IPS DF 19.7 (cell line): ENCODE measurements at places on chromosomes 3 and 15.

DNA sequence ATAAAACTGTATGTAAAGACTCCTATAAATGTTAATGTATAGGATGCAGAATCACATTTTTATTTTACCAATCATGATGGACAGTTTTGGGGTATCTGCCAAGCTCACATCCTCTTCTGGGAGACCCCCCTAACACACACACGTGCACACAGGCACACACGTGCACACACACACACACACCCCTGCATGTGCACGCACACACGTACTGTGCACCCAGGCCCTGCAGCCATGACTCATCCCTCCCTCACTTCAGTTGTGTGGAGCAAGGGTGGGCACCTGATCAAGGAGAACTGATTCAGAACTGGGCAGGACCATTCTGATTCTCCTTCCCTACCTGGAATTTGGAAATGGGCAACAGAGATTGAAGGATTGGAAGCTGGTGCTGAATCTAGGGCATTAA lies 16.0 kb upstream of the MINDY4B start:
- DNase-seq: no peak

DNA sequence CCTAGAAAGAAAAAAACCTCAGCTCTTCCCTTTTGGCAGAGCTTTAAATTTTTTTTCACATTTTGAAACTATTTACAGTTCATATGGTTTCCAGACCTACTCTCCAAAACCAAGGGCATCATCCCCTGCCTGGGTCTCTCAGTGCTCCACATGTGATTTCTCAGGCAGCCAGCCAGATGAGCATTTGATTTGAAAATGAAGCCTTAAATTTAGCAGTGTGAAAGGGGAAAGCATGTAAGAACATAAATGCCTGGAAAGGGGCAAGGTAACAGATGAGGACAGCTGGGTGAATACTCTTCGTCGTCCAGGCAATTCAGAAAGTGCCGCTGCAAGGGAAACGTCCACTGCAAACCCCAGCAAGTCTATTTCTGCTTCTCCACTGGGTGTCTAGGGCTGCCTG lies 94.8 kb downstream of the ATP8B4 start:
- DNase-seq: no peak

- DNase-seq: no peak
Observed at GRCh38 chr3:163266731-163267130, 1770.1 kb downstream of the OTOL1 start.

DNA sequence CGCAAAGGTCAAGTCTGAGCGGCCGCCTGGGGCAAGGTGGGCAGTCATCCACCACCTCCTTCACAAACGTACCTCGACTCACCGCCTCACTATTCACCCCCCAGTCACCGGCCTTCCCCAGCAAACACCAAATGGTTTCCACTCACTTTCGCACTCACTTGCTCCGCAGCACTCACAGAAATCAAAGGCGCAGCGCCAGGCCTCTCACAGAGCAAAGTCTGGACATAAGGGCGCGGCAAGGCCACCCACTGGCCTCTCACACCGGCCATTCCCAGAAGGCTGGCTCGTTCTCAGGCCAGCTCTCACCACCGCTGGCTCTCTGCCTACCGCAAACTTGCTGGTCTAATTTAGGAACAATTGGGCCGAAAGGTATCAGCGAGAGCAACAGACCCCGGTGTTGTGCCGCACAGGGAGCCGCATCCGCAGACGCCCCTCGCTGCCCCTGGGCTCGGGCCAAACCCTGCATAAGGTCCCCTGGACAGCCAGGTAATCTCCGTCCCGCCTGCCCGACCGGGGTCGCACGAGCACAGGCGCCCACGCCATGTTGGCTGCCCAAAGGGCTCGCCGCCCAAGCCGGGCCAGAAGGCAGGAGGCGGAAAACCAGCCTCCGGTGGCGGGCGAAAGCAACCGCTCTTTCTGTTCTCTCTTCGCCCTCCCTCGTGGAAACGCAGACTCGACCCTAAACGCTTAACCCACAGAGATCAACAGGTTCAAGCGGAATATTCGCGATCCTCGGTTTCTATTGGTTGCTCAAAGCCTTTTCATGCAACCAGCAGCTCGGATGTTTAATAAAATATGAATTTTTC lies 2.9 kb downstream of the SHOX2 start:
- no peak for DNase-seq

- no peak for DNase-seq
Observed at GRCh38 chr3:133445108-133445507, 45.3 kb downstream of the BFSP2 start.

DNA sequence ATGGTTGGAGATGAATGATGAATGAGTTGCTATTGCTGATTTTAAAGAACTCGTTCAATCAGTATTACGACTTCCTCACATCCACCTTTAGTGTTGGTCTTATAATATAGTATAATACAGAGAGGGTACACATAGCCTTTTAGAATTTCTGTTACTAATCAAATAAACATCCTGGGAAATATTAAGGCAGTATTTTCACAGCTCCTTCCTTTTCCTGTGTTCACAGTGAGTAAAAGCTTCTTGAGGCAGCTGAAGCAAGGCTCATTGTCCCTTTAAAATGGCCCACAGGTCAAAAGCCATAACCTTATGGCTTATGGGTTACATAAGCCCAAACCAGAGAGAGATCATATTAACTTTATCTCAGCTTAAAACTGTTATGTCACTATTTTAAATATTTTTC lies 1.3 kb upstream of the BTLA start:
- DNase-seq: no peak

- DNase-seq: no peak
Observed at GRCh38 chr15:99645951-99646350, 80.2 kb downstream of the MEF2A start.

DNA sequence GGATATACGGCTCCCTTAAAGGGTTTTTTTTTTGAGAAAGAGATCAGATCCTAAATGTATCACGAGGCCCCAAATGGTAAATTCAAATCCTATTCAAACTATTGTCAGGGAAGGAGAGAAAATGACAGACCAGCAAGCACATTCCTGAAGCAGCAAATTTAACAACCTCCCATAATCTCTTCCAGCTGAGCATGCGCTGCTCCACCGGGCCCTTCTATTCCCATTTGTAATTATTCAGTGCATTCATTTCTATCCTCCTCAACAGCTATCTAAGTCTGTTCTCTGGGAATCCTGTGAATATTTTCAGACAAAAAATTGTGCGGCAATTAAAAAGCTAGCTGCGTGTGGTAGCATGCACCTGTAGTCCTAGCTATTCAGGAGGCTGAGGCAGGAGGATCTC lies 43.2 kb downstream of the MAGI1 start:
- DNase-seq: no peak

DNA sequence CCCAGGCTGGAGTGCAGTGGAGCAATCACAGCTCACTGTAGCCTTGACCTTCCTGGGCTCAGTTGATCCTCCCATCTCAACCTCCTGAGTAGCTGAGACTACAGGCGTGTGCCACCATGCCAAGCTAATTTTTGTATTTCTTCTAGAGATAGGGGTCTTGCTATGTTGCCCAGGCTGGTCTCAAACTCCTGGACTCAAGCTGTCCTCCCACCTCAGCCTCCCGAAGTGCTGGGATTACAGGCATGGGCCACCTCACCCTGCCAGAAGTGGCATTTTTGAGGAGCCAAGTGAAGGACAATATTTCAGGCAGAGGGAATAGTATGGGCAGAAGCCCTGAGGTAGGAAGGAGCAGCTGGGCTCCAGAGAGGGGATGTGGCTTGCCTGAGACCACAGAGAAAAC lies 4.7 kb downstream of the ANKDD1A start:
- no peak for DNase-seq

DNA sequence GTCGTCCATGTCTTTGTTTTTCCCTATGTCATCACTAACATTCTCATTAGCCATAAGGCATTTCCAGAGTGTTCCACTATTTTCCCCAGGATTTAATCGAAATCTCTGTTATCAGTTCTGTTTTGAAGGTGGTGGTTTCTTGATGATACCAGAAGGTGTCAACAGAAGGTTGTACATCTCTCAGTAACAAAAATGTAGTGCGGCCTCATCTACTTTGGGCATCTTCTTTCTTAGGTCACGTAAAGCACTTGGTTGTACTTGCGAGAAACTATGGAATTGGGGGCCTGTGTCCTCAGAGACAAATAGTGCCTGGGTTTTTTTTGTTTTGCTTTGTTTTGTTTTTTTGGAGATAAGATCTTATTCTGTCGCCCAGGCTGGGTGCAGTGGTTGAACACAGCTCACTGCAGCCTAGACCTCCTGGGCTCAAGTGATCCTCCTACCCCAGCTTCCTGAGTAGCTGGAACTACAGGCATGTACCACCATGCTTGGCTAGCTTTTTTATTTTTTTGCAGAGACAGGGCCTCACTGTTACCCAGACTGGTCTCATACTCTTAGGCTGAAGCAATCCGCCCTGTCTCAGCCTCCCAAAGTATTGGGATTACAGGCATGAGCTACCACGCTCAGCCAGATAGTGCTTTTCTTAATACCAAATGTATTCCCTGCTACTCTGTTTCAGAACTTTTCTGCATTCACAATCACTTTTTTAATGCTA lies 61.2 kb upstream of the FURIN start:
- DNase-seq: no peak

DNA sequence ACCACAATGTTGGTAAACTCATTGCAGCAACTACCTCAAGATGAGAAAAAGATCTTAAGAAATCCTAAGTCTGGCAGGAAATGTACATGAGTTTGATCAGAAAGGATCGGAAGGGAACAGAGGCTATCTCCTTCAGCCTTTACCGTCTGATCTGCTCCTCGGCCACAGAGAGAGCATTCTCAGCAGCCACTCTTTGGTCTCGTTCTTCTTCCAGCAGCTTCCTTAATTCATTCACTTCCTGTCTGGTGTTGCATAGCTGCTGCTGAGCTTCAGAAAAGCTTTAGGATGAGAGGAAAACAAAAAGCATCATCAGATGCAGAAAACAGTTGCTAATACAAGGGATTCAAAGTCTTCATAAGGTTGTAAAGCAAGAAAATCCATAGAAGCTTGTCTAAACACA lies 6.6 kb upstream of the HCLS1 start:
- no peak for DNase-seq

GRCh38 chr3:184565421-184566211 lies 4.0 kb downstream of the EPHB3 start:
- DNase-seq: no peak

DNA sequence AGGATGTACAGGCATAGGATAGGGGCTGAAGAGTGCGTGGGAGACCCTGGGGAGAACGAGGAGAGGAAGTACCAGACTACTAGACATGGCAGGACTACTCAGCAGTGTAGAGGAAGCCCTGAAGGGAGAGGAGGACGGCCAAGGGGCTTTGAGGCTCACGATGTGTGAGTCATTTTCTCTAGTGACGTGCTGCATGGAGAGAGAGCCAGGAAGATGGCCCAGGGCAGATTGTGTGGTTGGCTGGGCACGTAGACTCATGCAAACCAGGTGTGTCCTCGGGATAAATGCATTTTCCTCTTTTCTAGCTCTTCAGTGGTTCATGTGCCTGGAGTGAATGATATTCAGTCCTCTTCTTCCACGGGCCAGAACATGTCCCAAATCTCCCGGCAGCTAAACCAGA lies 115.0 kb upstream of the ABHD17C start:
- DNase-seq: no peak

- no peak for DNase-seq
Observed at GRCh38 chr3:166864473-166865467, 515.3 kb downstream of the ZBBX start.

DNA sequence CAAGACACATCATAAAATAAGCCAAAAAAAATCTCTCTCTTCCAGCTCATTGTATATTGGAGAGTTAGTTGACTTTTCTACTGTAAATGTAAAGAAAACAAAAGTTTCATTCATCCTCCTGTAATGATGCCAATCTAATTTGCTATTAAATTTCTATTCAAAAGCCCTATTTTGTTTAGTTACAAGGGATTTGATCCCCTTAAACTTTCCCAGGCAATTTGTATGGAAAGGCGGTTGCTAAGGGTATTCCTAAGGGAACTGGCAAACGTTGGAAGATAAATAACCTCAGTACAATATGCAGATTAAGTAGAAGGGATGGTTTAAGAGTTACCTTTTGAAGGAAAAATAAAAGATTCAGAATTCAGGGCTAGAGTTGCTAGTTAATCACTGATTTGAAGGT lies 352.7 kb downstream of the TIGIT start:
- DNase-seq: no peak

DNA sequence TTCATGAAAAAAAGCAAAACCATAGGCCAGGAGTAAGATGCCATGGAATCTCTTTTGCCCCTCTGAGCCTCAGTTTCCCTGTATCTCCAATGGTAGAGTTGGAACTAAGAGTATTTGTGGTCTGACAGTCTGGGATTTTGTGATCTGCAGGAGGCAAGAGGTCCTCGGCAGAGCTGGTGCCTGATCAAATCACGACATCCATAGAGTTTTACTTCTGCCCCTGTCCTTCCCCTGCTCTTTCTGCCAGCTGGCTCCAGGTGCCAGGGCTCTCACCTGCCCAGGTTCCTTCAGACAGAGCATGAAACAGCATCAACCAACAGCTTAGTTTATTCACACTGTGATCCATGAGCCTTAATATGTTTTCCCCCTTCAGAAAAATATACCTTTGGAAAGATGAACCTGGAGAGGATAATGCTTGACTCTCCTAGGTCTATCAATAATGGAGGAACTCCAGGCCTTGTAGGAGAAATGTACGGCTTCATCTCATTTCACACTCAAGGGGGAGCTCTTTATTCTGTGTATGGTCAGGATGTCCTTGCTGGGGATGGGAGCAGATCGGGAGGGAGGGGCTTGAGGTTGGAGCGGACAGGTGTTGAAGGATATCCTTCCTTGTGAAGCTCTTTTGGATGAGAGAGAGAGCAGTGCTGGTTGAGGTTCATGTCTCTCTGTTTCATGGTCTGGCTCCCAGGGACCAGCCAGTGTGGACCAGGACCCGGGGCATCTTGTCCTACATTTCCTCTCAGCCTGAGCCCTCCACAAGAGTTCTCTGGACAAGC lies 309.9 kb downstream of the RPLP1 start:
- peak; percentile 47 for DNase-seq

DNA sequence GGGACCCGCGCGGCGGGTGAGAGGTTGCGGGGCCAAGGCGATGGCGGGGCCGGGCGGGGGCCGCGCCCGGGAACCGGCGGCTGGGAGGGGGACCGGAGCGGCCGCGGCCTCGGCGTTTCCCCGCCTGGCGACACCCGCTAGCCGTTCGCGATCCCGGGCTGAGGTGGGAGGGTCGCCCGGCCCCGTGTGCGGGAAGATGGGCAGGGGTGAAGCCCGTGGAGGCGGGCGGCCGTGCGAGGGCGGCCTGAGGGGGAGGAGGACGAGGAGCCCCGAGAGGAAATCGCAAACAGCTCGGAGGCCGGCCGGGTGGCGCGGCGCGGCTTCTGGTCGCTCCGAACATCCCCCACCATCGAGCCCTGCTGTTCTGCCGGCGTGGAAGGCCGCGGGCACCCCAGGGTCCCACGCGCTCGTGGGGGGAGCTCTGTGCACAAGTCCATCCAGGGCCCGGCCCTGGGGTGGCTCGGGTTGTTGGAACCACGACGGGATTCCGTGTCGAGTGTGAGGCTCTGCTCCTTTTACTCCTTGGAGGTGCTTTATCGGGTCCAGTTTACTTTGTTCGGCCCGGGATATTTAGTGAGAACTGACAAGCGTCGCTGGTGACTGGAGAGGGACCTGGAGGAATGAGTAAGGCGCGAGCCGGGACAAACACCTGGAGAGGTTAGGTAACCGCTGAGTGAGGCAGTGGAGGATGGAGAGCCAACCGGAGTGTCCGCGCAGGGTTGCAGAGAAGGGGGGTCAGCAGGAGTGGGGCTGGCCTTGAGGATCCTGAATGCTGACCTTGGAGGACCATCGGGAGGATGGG lies 728 bp downstream of the CRTC3 start:
- DNase-seq: peak; percentile 15
